ENCODE measurements at places on chromosomes 12 and 14. TPM values are rescaled to one million over a fixed set of nuclear protein-coding genes. Genes with fewer than 3 reads are reported as not detected.

NFATC4 gene
- total RNA-seq = 11.4 TPM

TNFRSF1A gene
- 161 TPM for total RNA-seq

SLCO1A2 gene
- not detected for total RNA-seq

BHLHE41 gene
- total RNA-seq = 0.67 TPM

CCND2 gene
- total RNA-seq = 258 TPM

DEGS2 gene
- under 0.01 TPM for total RNA-seq

LHX5 gene
- not detected for total RNA-seq

STAB2 gene
- total RNA-seq = not detected

SSPN gene
- total RNA-seq = 1.1 TPM

PTPRB gene
- 217 TPM for total RNA-seq

DCN gene
- total RNA-seq = 1.4 TPM

BEGAIN gene
- total RNA-seq = 0.10 TPM

C12orf54 gene
- not detected for total RNA-seq

NDUFA12 gene
- total RNA-seq = 102 TPM

ATXN7L3B gene
- 32.1 TPM for total RNA-seq

METTL25 gene
- 15.7 TPM for total RNA-seq
